Suprapubic skin (tissue), 4 donors: ENCODE measurements at places on chromosomes 1 and 21.
A peak's percentile ranks its signal among the peaks of the same experiment; 100 is the strongest.

DNA sequence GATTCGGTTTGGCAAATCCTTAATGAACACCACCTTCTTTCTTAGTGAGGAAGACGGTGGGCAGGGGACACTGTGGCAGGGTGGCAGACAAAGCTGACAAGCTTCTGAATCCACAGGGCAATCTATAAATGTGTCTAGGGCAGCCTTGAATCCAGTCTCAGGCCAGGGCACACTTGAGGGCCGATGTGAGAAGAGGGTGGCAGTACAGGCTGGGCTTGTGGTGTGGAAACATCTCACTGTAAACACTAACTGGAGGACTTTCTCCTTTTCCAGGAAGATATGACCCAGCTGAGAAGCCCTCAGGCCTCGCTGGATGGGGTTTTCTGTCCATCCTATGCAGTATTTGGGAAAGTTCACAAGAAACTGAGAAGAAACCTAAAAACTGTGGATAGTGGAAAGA, 46.5 kb downstream of the PKP1 start:
- no peak for DNase-seq

DNA sequence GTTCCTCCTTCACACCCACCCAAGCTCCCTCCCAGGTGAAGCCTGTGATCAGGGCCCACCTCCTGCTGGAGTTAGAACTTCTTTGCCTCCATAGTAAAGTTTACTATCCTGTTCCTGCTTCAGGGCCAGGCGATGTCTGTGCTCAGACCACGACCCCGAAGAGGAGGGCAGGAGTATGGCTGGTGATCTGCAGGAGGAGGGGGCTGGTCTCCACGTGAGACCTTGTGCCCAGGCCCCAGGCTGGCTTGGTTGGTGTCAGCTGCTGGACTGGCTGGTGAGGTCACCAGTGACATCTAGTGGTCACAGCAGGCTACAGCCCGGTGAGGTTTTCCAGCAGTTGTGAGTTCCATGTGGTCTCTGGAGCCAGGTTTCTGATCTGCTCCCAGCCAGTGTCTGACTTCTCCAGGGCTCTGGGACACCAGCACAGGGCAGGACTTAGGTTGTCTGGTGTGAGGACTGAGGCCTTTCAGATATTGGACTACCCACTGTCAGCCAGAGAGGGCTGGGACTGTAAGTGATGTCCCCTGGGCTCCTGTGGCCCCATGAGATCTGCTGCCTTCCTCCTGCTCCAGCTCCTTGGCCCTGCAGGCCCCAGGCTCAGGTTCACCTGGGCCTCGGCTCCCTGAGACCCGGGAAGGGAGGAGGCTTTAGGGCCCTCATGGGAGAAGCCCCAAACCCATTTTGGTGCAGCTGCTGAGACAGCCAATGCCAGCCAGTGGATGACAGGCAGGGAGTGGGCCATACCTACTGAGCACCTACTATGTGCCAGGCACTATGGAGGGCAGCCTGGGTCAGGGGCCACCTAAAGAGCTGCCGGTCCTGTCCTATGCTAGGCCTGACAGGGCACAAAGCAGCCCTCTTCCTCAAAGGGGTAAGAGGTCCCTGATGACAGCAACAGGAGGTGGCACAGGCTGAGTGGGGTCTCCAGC, 6.0 kb upstream of the UBL4B start:
- peak; percentile 72 for DNase-seq

- DNase-seq, result no peak
Observed at GRCh38 chr21:45617021-45617921, 26.3 kb upstream of the PCBP3 start.

DNA sequence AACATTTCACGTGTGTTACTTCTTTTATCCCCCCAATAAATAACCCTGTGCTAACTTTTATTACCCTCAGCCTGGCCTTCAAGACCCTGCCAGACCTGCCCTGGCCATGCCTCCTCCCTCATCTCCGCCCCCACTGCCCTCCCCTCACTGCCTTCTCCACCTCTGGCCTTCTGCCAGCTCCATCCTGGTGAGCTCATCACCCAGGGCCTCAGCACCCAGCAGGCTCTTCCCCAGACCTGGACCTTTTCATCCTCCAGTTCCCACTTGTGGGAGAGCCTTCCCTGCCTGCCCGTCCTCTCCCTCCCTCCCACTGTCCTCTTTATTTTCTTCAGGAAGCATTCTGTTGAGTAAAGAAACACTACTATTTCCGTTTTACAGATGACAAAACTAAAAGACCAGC, 72.0 kb downstream of the SLC66A1 start:
- DNase-seq, result no peak

- DNase-seq, result no peak
Observed at GRCh38 chr1:62022382-62022983, 172.2 kb upstream of the L1TD1 start.

DNA sequence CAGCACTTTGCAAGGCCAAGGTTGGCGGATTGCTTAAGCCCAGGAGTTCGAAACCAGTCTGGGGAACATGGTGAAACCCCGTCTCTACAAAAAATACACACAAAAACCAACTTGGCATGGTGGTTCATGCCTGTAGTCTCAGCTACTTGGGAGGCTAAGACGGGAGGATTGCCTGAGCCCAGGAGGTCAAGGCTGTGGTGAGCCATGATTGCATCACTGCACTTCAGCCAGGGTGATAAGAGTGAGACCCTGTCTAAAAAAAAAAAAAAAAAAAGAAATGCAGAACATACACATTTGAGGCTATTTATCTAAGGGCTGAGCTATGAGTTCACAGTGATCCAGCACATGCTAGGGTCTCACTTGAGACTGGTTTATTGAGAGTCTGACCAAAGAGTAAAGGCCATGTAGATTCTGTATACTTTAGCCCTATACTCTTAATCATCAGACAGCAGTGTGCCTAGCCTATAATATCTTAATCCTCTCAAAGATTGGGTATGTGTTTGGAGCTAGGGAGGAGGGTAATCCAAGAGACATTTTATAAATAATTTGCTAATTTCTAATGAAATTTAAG, 23.9 kb downstream of the RNF2 start:
- DNase-seq, result no peak

DNA sequence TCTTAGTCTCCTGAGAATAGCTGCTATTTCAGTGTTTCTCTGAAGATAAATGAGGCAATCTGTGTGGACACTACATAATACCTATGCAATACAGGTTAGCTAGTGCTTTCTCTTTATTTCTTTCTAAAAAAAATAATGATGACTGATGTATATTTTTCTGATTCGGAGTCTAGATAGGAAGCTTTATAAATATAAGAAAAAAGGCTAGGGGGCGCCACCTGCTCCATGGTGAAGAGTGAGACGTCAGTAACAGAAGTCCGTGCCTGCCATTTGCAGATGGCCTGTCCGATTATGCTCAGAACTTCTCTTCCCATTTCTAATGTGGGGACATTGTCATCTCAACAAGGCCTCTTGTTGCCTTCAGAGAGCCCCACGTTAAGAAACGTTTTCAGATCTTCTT, 26.4 kb downstream of the QSOX1 start:
- DNase-seq, result peak; percentile 19

- DNase-seq, result no peak
Observed at GRCh38 chr1:186050360-186050759, 316.2 kb downstream of the HMCN1 start.

DNA sequence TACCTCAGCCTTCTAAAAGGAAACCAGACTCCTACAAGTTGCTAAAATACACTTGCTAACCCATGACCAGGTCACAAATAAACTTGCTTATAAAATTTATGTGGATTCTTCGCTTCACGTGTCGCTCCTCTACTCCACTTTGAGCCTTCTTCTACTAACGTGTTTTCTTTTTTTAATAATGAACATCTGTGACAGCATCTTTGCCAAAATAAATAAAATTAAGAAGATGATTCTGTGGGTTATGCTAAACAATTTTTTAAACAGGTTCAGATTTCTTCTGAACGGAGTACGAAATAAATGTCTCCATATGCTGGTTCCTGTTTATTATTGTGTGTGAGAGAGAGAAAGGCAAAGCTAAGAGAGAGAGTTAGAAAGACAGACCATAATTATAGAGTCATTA, 735.8 kb downstream of the LTN1 start:
- DNase-seq, result no peak

DNA sequence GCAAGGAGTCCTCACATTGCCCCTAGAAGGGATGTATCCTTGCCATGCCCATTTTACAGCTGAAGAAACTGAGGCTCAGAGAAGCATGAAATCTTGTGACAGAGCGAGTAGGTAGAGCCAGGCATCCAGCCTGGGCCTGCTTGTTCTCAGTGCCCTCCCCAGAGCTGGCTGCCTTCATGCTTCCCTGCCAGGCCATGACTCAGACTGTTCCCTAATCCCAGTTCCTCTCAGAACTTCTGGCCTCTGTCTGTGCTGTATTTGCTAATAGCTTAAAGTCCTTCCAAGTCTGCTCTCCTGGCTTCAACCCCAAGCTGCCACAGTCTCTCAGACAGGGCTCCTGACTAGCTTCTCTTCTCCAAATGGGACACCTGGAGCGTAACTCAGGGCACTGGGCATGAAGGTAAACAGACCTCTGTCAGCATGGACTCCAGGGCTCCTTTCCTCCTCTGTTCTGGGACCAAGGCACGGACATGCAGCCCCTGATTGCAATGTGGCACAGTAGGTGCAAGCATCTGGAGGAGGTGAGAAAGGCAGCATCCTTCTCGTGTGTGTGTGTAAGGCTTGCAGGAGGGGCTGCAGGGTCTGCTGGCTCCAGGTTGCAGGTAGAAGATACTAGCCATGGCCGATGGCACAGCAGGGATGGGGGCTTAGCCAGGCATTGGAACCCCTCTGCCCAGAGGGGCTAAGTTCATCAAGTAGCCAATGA, 122.7 kb downstream of the HMGB4 start:
- no peak for DNase-seq

DNA sequence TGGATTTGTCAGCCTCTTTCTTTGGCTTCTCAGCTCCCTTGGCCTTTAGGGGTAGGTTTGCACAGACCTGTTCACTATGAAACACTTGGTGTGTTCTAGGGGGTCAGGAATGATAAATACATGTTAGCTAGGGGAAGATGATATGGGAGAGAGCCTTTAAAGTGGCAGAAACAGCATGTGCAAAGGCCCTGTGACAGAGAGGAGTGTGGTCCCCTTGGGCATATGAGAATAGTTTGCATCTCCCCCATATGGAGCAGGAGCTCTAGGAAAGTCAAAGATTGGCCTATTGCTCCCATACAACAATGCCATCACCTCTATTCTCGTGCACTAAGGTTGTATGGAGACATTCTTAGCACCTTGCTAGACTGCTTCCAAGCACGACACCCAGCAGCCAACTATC, 10.7 kb upstream of the NTPCR start:
- no peak for DNase-seq

DNA sequence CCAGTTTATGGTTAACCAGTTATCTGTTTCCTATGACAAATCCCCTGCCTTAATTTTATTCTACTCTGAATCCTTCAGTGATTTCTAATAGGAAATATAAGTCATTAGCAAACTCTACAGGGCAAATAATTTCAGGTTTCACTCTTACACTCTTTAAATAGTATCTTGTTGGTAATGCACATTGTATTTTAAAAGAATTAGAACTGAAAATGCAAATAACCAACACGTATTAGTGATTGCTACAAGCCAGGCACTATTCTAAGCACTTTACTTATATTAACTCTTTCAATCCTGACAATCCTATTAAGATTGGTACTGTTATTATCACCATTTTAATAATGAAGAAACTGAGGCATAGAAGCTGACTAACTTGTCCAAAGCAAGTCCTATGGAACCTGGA, 48.3 kb upstream of the LHX8 start:
- no peak for DNase-seq

GRCh38 chr1:241423541-241424479, 66.8 kb upstream of the RGS7 start:
- DNase-seq, result no peak

DNA sequence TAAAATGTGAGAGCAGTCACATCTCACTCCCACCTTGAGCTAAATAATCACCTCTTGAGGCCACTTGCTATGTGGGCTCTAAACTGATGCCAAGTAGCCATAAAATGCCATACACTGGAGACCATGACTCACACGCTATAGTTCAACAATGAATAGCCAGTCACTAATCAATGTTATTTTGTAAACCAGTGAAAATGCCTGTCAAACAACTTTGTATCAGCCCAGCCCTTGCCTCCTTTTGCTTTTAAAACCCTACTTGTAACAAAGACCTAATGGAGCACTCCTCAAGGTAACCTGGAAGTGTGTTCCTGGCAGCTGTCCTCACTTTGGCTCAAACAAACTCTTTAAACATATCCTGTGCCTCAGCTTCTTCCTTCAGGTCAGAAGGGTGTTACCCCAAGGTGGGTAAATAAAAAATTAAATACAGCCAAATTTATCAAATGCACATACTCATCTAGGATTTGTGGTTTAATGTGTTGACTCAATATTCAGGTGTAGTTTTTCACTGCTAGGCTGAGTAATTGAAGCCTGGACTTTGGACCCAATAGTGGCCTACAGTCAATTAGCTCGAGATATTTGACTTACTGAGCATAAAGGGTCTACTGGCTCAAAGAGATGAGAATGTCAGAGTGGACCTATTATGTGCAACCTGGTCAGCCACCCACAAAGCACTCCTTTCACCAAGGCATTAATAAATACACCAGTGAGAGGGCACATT, 154.3 kb downstream of the COQ8A start:
- no peak for DNase-seq

DNA sequence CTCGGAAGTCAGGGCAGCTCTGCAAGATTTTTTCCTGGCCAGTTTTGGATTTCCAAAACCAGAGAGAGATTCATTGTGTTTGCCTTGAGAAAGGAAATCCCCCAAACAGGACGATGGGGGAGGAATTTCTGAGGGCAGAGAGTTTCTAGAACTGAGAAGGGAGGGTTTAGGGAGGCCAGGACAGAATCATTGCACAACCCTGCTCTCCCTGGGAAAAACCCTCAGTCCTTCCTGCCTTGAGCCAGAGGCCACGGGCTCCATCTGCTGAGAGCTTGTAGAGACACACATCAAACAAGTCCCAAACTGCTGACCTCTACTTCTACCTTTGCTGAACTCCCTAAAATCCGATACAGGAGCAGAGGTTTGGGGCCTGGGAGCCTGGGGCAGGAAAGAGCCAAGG, 99.7 kb downstream of the NMNAT2 start:
- peak; percentile 81 for DNase-seq

GRCh38 chr1:68346188-68346808, 103.5 kb downstream of the RPE65 start:
- no peak for DNase-seq

- no peak for DNase-seq
Observed at GRCh38 chr1:175033953-175034352, 10.7 kb upstream of the MRPS14 start.

DNA sequence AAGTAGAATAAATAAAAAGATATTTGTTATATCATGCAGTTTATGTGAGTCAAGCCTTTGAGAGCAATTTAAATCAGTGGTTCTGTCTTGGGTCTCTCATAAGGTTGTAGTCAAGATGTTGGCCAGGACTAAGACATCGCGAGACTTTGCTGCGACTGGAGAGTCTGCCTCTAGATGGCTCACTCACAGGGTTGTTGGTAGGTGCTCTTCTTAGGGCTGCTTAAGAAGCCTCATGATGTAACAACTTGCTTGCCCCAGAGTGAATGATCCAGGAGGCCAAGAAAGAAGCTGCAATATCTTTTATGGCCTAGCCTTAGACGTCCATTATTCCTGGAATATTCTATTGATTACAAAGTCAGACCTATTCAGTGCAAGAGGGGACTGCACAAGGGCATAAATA, 73.1 kb upstream of the CACHD1 start:
- DNase-seq, result no peak

- DNase-seq, result peak; percentile 87
Observed at GRCh38 chr21:36135391-36136102, 668 bp downstream of the CBR3 start.
